A549 (cell line): ENCODE measurements at places on chromosomes 2 and 18.

GRCh38 chr2:201642086-201642578 is 1.2 kb downstream of the TMEM237 start:
- no peak for DNase-seq

- DNase-seq, result no peak
These were observed 143.4 kb downstream of the UBE2E3 start for GRCh38 chr2:181123798-181124231.

DNA sequence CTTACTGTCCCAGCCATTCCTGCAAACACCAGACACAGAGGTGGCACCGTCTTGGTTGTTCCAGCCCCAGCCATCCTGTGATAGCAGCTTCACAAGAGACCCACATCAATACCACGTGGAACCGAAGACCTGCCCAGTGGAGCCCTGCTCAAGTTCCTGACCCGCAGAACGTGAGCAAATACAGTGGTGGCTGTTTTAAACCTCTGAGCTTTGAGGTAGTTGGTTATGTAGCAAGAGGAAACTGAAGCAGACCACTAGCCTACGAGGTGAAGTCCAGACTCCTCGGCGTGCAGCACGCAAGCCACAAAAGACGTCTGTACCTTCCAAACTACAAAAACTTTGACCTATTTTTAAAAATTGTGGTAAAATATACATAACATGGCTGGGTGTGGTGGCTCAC is 96.1 kb upstream of the ODC1 start:
- no peak for DNase-seq

GRCh38 chr2:12935796-12936195 is 219.1 kb downstream of the TRIB2 start:
- no peak for DNase-seq

- DNase-seq, result no peak
These were observed 64.1 kb downstream of the BCL2 start for GRCh38 chr18:63255435-63255834.

DNA sequence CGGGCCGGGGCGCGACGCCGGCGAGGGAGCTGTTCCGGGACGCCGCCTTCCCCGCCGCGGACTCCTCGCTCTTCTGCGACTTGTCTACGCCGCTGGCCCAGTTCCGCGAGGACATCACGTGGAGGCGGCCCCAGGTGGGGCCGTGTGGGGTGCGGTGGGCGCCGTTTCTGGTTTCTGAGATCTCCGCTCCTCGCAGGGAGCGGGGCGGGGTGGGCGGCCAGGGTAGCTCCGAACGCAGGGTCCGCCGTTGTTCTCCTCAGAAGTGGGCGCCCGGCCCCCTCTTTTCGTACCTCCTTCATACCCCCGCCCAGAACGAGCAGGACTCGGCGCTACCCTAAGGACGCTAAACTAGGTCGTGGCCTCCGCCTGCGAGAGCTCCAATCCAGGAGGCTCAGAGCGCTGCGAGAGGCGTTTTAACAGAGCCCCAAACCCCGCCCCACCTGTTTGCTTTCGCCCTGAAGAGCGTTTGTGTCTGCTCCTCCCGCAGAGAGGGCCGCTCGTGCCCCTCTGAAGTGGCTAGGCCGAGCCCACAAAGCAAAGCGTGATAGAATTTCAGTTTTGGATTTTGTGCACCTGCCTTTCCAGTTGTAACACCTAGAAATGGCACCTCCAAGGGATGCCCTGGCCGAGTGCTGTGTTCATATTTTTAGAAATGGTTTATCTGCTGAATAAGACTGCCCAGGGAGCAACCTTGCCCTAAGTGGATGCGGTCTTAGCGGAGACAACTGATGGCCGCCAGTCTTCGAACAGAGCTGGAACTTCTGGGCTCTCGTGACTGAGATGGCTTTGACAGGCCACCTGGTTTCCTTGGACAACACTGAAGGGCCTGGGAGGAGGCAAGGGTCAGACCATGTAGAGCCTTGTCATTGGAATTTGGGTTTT is 626 bp downstream of the CAPN10 start:
- DNase-seq, result no peak

- DNase-seq, result no peak
These were observed 14.7 kb downstream of the CROCC2 start for GRCh38 chr2:240920783-240921231.

DNA sequence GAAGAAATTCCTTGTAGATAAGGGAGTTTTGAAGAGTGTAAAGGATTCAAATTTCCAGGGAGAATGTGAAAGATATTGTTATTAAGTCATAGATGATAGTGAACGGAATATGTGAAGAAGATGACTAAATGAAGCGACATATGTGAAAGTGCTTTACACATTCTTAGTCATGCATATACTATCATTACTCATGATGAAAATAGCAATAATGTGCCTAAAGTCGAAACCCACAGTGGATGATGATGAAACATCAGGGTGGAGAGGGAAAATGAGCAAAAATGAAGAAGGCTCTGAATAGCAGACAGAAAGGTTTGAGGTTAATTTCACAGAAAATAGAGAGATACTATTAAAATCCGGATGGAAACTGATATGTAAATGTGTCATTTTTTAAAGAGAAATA is 1237.1 kb downstream of the LRP1B start:
- DNase-seq, result no peak

- no peak for DNase-seq
These were observed 97.0 kb upstream of the NCK2 start for GRCh38 chr2:105647731-105648130.

DNA sequence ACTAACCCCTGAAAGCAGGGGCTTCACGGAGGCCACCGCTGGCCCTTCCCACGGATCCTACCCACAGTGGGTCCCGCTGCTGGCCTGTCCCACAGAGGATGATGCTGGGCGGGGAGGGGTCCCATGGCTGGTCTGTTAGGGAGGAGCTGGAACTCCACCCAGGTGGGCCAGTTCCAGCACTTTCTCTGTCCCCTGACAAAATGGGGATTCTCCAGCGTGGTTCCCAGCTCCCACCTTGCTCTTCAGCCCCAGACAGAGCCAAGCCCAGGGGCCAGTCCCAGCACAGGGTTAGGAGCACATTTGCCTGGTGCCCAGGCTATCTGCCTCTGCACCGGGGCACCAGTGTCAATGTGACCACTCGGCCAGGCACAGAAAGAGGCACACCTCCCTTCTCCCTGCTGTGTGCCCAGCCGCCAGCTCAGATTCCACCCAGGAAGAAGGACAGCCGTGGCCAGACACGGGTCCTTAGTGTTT is 50.0 kb downstream of the ANKMY1 start:
- DNase-seq, result no peak

DNA sequence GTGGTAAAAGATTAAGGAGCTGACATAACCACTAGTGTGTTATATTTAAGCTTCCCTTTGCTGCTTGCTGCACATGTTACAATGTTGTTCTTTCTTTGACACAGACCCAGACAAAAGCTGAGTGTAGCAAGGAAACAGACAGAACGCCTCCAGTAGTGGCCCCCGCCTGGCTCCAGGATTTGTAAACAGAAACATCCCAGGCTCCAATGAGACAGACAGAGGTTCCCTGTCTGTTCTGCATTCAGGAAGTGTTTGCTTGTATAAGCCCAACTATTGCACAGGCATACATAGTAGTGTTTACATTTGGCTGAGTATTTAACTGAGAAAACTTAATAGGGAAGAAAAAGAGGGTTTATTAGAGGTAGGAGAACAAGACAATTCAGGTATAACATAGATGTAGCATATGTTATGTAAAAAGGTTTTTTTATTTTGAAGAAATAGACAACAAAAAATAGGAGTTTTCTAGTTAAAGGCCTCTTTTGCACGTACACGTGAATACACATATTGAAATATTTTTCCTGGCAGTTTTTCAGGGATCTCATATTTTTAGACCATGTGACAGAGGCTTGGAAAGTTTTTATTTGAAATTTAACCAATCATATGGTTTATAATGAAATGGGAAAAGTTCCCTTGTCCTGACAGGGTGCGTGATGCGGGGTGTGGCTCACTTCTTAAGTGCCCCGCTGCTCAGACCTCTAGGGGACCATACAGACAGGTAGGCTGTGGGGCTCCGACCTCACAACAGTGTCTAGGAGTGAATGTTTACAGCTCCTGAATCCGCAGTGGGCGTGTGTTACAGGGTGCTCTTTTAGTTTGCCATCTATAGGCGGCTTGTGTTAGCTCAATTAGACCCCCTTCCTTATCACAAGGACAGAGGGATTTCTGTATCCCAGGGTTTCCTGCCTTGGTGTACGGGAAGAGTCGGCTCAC is 118.4 kb downstream of the BMPR2 start:
- peak; percentile 54 for DNase-seq

GRCh38 chr18:36499938-36500337 is 202.4 kb downstream of the FHOD3 start:
- DNase-seq, result no peak

GRCh38 chr2:105803773-105804172 is 59.1 kb downstream of the NCK2 start:
- DNase-seq, result no peak

- DNase-seq, result no peak
These were observed 47.8 kb downstream of the SMAD2 start for GRCh38 chr18:47882641-47883040.

- DNase-seq, result no peak
These were observed 267.8 kb upstream of the TRIB2 start for GRCh38 chr2:12448846-12449505.

DNA sequence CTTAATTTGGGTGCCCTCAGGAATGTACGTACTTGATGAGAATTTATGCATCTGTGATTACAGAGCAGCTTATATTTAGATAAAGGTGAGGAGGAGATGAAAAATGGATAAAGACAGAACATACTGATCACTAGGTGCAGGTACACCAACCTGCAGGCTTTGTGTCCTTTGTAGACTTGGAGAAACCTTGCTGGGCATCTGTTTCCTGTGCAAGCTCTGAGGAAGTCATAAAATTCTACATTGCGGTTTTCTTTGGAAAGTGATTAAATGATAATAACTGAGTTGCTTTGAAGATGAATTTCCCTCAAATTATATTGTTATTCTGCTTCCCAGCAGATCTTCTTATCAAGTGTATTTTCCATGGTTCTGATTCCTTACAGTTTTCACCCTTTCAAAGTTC is 7.7 kb downstream of the RAB27B start:
- DNase-seq, result no peak

- peak; percentile 54 for DNase-seq
These were observed 2.1 kb upstream of the TCF7L1 start for GRCh38 chr2:85131116-85131515.

- no peak for DNase-seq
These were observed 245.1 kb downstream of the NEDD4L start for GRCh38 chr18:58288921-58289797.

- peak; percentile 81 for DNase-seq
These were observed 631.5 kb downstream of the NYAP2 start for GRCh38 chr2:226030788-226031646.

GRCh38 chr2:231765496-231765929 is 15.6 kb downstream of the PDE6D start:
- DNase-seq, result no peak

GRCh38 chr2:68295516-68295915 is 24.2 kb downstream of the CNRIP1 start:
- no peak for DNase-seq

DNA sequence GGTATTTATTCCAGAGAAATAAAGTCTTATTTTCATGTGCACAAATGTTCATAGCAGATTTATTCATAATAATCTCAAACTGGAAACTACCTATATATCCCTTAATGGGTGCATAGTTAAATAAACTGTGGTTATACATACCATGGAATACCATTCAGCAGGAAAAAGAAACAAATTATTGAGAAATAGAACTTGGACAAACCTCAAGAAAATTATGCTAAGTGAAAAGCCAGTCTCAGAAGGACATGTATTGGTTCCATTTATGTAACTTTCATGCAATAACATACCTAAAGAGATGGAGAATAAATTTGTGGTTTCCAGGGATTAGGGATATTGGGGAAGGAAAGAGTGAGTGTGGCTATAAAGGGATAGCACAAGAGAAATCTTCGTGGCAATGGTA is 452.6 kb downstream of the SETBP1 start:
- no peak for DNase-seq

GRCh38 chr2:40108851-40109250 is 329.8 kb upstream of the THUMPD2 start:
- DNase-seq, result no peak

- DNase-seq, result no peak
These were observed 118.7 kb upstream of the CNTNAP5 start for GRCh38 chr2:123906361-123906760.

- DNase-seq, result no peak
These were observed 225.3 kb upstream of the THUMPD2 start for GRCh38 chr2:40004336-40004735.

GRCh38 chr2:181352158-181352557 is 105.0 kb upstream of the ITGA4 start:
- no peak for DNase-seq

DNA sequence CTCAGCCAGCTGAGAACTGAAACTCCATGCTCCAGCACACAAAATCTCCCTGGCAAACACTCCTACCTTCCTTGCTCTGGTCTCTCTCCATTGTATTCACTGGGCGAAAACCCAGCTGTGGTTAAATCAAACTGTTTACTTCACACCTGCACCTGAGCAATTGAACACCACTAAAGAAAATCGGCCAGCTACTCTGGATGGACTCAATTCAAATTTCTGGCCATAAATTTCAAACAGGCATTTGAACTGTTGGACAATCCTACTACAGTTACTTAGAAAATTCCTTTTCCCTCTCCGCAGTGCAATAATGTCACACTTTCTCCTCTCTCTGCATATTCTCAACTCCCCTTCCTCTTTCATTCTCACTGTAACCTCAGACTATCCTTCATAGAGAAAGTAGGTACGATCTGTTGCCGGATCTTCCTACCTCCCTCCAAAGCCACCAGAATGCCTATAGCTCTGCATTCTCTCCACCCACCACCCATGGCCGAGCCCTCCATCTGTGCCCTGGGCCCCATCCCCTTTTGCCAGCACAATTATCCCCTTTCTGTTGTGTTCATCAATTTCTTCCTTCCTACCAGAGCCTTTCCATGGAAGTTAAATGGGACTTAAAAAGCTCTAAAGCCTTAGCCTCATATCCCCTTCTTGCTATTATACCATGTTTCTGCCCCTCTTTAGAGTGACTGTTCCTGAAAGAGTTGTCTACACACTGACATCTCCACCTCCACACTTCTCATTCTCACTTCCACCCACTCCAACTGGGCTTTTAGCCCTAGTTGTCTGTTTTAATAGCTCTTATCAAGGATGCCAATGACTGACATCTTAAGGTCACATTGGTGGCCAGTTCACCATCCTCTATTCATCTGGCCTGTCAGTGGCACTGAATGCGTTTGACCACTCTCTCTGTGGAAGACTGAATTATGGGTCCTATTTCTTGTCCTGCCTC is 127.5 kb upstream of the SLC1A4 start:
- DNase-seq, result no peak
